ENCODE measurements at places on chromosomes 5 and 9. TPM values are rescaled to one million over a fixed set of nuclear protein-coding genes. Genes with fewer than 3 reads are reported as not detected.

DNA sequence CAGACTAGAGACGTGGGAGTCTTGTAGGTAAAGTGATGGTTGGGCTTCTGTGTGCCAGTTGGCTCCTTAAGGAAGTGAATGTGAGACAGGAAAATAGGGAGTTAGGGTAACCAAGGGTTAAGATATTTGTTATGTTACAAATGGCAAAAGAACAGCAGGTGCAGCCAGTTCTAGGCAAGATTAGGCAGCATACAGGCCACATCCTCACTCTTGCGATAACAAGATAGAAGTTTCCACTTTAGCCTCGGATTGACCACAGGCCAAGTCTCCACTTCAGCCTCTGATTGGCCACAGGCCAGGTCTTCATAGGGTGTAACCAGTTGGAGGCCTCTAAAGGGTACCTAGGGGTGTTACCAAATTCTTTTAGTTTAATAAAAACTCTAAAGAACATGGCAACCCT is 54.6 kb upstream of the ABCA1 start:
- no peak for DNase-seq

GRCh38 chr9:134320126-134320867 is 6.0 kb upstream of the RXRA start:
- DNase-seq, result peak; percentile 19

DELE1 gene
- total RNA-seq, result 99.1 TPM

DNA sequence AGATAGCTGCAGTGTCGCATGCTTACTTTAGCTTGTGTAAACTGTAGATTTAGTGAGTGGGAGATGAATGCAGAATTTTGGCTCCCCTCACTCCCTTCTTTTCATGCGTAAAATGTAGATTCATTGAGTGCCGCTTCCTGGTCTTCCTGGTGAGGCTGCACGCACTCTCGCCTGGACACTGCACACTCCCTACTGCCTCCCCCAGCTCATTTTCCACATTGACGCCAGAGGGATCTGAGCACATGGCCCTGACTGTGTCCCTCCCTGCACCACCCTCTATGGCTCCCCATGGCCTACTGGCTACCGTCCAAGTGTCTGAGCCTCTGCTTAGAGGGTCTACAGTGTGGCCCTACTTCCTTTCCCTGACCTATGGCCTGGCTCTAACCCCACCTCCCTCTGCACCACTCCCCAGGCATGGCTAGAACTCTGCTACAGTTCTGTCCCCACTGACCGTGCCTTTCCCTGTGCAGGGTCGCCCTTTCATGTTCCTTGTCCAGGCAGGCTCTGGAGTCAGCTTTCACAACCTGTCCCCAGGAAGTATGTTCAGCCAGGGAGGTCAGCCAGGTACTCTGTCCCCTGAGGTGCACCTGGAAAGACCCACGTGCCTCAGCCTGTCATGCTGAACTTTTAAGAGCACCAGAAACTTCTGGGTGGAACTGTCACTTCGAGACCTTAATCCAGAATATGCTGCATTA is 160.6 kb downstream of the COL23A1 start:
- no peak for DNase-seq

- no peak for DNase-seq
These were observed 131.6 kb downstream of the PJA2 start for GRCh38 chr5:109278141-109278540.

DNA sequence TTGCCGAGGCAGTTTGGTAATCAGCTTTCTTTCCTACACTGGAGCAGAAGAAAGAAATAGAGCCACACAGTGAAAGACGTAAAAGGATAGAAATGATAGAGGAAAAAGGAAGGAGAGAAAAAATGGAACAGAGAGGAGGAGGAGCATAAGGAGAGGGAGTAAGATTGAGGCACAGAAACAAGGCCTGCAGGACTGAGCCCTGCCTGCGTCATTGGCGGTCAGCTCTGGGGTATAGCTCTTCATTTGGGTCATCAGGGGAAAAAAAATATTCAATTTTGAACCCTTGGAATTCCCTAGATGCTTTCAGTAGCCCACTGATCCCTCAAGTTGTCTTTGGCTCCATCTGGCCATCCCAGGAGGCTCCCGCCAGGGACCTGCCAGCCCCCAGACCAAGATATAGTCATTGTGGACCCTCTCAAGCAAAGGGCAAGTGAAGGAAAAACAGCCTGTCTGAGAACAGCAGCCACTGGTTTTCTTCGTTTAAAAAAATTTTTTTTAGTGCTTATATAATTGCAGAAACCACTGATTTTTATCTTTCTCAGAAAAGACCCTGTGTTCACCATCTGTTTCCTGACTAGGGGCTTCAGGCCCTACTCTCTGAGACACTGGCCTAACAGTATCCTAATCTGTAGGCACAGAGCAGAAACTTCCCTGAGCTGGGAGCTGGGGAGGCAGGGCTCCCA is 31.3 kb upstream of the MATR3 start:
- DNase-seq, result no peak

DNA sequence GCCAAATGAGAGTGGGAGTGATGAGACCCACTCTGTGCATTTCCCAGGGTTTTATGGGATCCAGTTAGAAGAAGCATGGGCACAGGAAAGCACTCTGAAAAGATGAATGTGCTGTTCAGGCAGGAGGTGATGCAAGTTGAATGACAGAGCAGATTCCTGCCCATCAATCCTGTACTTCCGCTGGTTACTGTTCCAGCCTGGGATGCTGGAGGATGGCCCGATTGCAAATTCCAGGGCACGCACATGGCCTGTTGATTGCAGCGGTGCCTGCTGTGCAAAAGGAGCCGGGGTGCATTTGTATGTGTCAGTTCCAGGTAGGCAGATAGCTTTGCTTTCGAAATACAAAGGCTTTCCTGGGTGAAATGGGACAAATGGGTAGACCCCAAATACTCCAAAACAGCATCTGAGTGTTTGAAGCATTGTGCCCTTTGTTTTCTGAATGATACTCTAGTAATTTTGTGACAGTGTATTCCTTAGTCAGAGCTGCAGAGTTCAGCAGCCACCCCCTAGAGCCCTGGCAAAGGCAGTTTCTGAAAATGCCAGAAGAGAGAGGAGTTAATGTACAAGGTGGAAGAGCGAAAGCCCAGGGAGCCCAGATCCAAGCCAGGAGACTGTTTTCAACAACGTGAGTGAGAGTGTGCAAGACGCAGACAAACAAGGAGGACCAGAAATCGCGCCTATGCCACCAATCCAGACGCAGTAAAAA is 454.2 kb upstream of the CLINT1 start:
- DNase-seq, result no peak

DNA sequence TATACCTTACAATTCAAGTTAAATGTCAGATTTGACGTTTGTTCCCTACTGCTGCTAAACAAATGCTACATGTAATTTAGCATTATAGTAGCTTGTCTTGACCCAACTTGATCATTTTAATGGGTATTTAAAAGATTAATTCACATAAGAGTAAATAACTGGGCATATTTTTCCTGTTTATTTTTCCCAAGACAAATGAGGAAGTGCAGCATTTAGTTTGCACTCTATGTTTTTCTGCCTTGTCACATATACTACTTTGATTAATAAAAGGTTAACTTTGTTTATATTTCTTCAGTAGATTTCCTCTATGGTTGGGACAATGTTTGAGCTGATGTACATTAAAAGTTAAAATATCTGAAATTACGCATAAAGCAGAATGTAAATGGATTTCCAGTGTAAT is 641.8 kb downstream of the PRR16 start:
- no peak for DNase-seq

DNA sequence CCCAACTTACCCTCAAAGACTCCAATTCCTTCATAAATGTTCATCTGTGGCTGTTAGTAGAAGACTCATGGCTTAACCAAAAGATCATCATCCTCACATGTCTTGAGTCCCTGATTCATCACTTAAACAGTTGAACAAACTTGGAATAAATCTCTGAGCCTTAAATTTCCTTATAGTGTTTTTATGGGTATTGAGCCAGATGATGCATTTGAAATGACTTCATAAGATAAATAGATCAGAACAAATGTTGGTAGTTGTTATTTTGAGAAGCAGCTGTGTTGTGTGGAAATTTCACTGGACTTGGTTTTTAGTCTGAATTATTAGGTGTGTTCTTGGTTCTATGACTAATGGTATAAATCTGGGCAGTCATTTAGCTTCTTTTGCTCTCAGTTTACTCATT is 236.2 kb downstream of the NNT start:
- no peak for DNase-seq

ASB6 gene
- total RNA-seq, result 17.5 TPM

GRCh38 chr5:175873088-175873454 is 1.7 kb downstream of the CPLX2 start:
- no peak for DNase-seq

SLC45A2 gene
- total RNA-seq, result 0.73 TPM

- no peak for DNase-seq
These were observed 93.7 kb downstream of the JAKMIP2 start for GRCh38 chr5:147688656-147689356.

GHR gene
- 4.0 TPM for total RNA-seq

EIF4E1B gene
- total RNA-seq, result not detected

- no peak for DNase-seq
These were observed 47.6 kb upstream of the SHOC1 start for GRCh38 chr9:111842313-111842712.

DNA sequence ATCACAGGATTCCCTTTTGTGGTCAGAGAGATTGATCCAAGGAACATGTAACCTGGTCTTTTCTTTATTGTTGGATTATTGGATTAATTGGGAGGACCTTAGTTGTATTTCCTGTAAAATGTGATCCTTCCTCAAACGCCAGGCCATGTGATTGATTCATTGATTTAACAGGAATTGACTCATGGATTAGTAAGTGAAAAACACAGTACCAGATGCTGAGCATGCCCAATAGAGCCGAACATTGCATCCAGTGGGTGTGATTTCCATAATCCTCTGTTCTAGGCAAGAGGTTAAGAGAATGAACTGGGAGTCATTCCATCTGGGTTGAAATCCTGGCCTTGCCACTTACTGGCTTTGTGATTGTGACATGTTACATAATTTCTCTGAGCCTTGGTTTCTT is 522.3 kb downstream of the MAT2B start:
- no peak for DNase-seq

DNA sequence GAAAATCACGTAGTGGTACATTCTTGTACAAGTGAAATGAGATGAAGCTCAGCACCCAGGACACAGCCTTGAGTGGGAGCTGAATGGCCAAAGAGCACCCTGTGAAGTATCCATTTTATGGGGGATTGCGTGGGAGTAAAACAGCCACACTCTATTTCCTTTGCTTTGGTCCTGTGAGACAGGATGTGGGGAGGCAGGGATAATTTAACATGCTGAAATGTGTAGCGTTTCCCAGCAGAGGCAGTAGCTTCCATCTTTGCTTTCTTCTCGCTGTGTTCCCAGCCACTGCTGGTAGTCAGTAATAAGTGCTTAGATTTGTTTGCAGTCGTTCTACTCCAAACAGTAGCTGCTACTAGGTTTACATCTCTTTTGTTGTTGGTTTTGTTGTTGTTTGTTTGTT is 4.4 kb downstream of the IL31RA start:
- DNase-seq, result no peak

GRCh38 chr9:137306850-137307254 is 4.8 kb upstream of the NRARP start:
- peak; percentile 30 for DNase-seq

- no peak for DNase-seq
These were observed 27.2 kb downstream of the AK3 start for GRCh38 chr9:4713849-4714248.
